Common myeloid progenitor, CD34-positive (primary cell): ENCODE measurements at places on chromosomes 11 and 22.
A peak's percentile ranks its signal among the peaks of the same experiment; 100 is the strongest.

- H3K27ac ChIP-seq: no peak overlapping the region
- no peaks in the 10 kb centered on the region for H3K27me3 ChIP-seq
- H3K4me3 ChIP-seq: no peak overlapping the region
- no peaks in the 10 kb centered on the region for H3K4me1 ChIP-seq
Observed at GRCh38 chr11:16126362-16126761, 230.0 kb downstream of the SOX6 start.

GRCh38 chr11:117431436-117431835 lies 103.8 kb downstream of the CEP164 start:
- H3K27me3 ChIP-seq: peaks cover 4% of the 10 kb centered on the region
- no peaks in the 10 kb centered on the region for H3K36me3 ChIP-seq
- DNase-seq: no peak
- H3K27ac ChIP-seq: no peak overlapping the region

- H3K27ac ChIP-seq: no peak overlapping the region
Observed at GRCh38 chr11:61147271-61147670, 14.0 kb downstream of the VPS37C start.

DNA sequence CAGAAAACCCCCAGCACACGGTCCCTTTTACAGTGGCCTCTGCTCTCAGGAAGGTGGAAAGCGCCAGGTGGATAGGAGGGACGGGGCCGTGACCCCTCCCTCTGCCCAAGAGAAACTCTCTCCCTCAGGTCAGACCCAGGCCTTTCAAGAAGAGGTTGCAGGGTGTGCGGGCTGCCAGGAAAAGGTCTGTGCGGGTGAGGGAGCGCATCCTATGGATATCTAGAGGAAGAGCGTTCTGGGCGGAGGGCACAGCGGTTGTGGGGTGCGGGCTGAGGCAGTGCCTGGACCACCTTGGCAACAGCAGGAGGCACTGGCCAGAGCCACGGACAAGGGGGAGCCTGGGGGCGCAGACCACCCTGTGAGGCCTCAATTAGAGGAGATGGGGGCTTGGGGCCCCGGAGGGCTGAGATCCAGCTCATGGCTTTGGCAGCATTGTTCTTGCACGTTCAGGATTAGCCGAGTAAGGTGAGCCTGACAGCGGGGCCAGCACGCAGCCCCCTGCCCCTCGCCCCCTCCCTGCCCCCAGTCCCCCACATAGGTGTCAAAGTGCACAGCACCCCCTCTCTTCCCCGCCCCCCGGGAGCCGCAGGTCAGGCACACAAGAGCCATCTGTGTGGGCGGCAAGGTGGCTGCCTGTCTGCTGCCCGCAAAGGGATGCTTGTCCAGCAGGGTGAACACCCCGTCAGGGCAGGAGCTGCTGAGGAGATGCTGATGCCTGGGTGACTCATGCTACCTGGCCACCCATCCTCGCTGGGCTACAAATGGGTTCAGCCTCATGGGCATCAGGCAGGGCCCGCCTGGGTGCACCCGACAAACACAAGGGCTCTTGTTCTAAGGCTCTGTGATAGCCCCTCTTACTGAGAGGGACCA lies 92.8 kb upstream of the KCNQ1OT1 start:
- no peak for DNase-seq
- H3K4me1 ChIP-seq: no peaks in the 10 kb centered on the region
- no peak overlapping the region for H3K27ac ChIP-seq
- no peaks in the 10 kb centered on the region for H3K27me3 ChIP-seq
- H3K36me3 ChIP-seq: no peaks in the 10 kb centered on the region
- H3K4me3 ChIP-seq: no peak overlapping the region

DNA sequence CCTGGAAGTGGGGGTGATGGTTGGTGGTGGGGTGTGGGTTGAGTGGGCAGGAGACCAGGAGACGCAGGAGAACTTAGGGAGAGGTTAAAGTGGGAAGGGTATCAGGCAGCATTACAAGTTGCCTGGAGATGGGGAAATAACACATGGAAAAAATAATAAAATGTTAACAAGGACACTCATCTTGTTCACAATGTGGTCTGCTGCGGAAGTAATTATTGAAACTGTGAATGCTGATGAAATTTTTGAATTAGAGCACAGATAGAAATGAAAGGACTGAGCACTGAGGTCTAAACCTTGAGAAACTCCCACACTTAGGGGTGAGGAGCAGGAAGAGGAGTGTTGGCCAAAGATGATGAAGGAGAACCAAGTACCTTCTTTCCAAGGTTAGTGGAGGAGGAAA lies 346.0 kb upstream of the PLET1 start:
- H3K4me3 ChIP-seq: no peak overlapping the region
- no peak for DNase-seq
- no peaks in the 10 kb centered on the region for H3K36me3 ChIP-seq
- no peaks in the 10 kb centered on the region for H3K4me1 ChIP-seq

DNA sequence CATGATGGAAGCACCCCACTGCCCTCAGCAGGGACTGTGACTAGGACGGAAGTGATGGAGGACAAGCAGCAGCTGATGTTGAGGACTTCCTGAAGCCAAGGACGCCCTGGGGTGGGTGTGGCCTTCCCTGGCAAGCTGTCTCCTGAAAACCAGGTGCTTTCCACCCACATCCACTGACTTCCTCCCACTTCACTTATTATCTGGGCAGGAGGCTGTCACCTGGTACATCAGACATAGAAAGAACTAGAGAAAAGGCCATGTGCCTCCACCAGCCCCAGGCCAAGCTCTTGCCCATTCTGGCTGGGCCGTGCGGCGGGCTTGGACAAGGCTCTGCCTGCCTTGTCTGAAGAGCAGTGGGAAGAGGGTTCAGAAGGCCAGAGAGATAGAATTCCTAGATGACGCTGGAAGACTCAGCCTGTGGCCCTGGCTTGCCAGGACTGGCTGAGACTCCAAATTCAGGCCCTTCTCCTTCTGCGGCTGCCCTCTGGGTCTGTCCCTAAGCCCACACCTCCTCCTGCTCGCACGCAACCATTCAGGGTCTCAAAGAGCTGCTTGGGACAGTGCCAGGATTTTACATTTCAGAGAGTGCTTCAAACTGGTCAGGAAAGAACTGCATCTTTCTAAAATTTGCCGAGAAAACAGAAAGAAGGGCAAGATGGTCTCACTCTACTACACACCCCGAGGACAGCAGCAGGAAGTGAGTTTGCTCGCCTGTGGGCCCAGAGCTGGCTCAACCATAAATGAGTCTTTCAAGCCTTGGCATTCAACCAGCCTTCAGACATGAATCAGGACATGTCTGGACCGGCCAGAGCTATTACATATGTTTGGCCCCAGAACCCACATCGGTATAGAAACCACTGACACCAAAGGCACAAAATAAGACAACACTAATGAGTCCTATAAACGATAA lies 13.3 kb downstream of the ARHGAP1 start:
- H3K27ac ChIP-seq: no peak overlapping the region
- no peak for DNase-seq
- no peak overlapping the region for H3K4me3 ChIP-seq
- H3K27me3 ChIP-seq: no peaks in the 10 kb centered on the region

GRCh38 chr11:826227-826621 lies 1.5 kb upstream of the CRACR2B start:
- no peak overlapping the region for H3K27ac ChIP-seq
- DNase-seq: no peak
- peaks cover 32% of the 10 kb centered on the region for H3K36me3 ChIP-seq
- H3K27me3 ChIP-seq: no peaks in the 10 kb centered on the region
- H3K4me1 ChIP-seq: peaks cover 66% of the 10 kb centered on the region

- H3K4me1 ChIP-seq: no peaks in the 10 kb centered on the region
- no peak overlapping the region for H3K4me3 ChIP-seq
- H3K27ac ChIP-seq: no peak overlapping the region
- no peaks in the 10 kb centered on the region for H3K36me3 ChIP-seq
Observed at GRCh38 chr22:17836992-17837742, 62.9 kb upstream of the BID start.

DNA sequence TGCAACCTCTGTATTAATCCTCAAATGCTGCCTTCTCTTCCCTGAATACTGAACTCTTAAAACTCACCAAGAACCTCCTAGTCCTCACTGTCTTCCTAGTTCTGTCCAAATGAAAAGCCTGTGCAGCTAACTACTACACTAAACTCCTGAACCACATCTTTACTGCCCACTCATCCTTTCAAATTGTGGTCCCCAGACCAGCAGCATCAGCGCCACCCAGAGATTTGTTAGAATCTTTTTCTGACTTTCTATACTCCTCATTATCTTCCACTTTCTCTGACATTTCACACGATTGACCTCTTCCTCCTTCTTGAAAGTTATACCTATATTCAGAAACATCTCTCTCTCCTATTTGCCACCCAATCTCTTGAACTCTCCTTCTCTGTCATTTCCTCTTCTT lies 461.3 kb downstream of the DLG2 start:
- no peak overlapping the region for H3K27ac ChIP-seq
- no peaks in the 10 kb centered on the region for H3K36me3 ChIP-seq
- H3K27me3 ChIP-seq: no peaks in the 10 kb centered on the region
- H3K4me3 ChIP-seq: no peak overlapping the region
- DNase-seq: no peak

DNA sequence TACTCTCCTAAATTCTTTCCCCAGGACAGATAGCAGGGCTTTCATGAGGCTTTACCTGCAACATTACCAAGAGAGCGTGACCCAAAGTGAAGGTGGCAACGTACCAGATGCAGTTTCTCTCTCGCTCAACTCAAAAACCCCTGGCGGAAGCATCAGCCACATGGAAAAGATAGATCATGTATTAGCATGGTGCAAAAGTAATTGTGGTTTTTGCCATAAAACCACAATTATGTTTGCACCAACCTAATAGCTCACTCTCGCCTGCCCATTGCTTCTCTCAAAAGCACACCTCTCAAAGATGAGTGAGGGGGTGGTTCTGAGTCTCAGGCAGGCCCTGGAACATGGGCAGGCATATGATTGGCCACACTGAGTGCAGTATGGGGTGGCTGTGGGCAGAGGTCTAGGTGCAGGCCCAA lies 7.0 kb downstream of the MS4A6A start:
- H3K27ac ChIP-seq: no peak overlapping the region
- peak; percentile 41 for DNase-seq
- no peaks in the 10 kb centered on the region for H3K4me1 ChIP-seq
- no peak overlapping the region for H3K4me3 ChIP-seq

- no peaks in the 10 kb centered on the region for H3K4me1 ChIP-seq
- H3K27me3 ChIP-seq: no peaks in the 10 kb centered on the region
- H3K27ac ChIP-seq: no peak overlapping the region
Observed at GRCh38 chr11:118052581-118053206, 24.2 kb upstream of the TMPRSS4 start.

DNA sequence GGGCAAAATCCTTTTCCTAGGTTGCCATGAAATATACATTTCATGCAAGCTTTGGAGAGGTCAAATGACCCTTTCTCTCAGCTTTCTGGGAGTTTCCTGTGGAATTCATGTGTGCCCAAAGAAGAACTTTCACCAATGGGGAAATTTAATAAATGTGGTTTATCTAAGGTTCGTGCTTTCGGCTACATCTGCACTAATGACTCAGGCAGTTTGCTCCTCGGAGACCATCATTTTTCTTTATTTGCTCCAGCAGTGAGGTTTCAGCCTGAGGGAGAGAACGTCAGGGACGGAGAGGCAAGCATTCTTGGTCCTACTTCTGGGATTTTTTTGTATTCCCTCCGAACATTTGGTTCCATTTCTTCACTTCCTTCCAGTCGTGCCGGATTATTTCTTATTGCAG lies 85.2 kb downstream of the FLI1 start:
- peaks cover 36% of the 10 kb centered on the region for H3K36me3 ChIP-seq
- no peak for DNase-seq
- H3K27ac ChIP-seq: no peak overlapping the region
- no peaks in the 10 kb centered on the region for H3K4me1 ChIP-seq
- no peaks in the 10 kb centered on the region for H3K27me3 ChIP-seq

DNA sequence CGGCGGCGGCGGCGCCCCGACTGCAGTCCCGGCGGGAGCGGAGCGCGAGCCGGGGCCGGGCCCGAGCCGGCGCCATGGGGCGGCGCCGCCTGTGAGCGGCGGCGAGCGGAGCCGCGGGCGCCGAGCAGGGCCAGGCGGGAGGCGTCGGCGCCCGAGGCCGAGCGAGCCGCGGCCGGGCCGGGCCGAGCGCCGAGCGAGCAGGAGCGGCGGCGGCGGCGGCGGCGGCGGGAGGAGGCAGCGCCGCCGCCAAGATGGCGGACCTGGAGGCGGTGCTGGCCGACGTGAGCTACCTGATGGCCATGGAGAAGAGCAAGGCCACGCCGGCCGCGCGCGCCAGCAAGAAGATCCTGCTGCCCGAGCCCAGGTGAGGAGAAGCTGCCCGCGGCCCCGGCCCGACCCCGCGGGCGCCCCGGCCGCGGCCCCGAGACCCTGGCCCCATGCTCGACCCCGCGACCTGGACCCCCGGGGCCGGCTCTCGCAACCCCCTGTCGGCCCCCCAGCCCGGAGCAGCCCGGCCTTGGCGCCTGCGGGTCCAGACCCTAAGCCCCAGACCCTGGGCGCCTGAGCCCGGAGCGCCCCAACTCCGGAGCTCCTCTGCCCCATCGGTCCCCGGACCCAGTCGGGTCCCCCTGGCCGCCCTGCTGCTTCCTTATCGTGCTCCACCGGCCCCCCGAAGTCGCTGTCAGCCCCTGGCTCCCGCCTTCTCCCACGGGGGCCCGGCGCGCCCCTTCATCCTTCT lies at the start of gene GRK2:
Gene GRK2, plus strand, starts transcription at position 25 of the 739 bp plus-strand sequence. Its CDS starts 227 bp downstream, at position 252.
- H3K4me3 ChIP-seq: peak within 1 kb of the TSS; percentile 90
- no peaks in the 10 kb centered on the region for H3K27me3 ChIP-seq
- DNase-seq: peak; percentile 62
- H3K27ac ChIP-seq: peak within 1 kb of the TSS; percentile 87

DNA sequence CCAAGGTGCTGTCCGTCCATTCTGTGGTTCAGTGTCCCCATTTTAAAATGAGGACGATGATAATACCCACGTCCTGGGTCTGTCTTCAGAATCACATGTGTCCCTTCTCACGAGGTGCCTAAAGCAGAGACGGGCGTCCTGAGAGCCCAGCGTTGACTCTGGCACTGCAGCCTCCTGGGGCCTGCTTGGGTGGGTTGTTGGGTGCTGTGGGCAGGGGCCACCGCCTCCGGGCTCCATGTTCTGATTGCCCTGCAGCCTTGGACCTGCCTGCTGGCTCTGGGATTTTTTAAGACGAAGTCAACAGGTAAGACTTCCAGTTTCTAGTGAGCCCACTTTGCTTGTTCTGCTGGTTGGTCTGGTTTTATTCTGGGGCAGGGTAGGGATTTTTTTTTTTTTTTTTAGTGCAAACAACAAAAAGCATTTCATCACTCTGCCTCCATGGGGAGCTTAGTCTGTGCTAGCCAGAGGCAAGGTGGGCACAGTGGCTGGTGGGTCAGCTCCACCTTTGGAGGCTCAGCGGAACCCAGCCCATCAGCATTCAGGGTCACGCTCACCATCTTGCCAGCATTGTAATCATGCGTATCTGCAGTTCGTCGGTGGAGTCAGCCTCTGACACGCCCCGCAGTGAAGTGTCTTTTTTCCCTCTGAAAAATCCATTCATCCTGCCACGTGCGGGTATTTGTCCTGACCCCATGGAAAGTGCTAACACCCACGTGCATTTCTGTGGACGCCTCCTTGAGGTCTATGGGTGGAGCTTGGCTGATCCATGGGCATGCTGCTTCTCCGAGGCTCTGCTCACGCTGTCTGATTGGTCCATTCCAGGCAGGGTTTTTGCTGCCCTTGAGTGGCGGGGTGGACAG lies 28.3 kb downstream of the NADSYN1 start:
- H3K36me3 ChIP-seq: peaks cover 94% of the 10 kb centered on the region
- no peak overlapping the region for H3K27ac ChIP-seq
- no peaks in the 10 kb centered on the region for H3K4me1 ChIP-seq
- DNase-seq: no peak
- H3K4me3 ChIP-seq: no peak overlapping the region

- no peaks in the 10 kb centered on the region for H3K36me3 ChIP-seq
- H3K4me1 ChIP-seq: peaks cover 7% of the 10 kb centered on the region
- DNase-seq: peak; percentile 83
- peak overlapping the region; percentile 63 for H3K27ac ChIP-seq
- no peak overlapping the region for H3K4me3 ChIP-seq
- no peaks in the 10 kb centered on the region for H3K27me3 ChIP-seq
Observed at GRCh38 chr11:103662880-103663279, 373.6 kb upstream of the DDI1 start.
